ENCODE measurements at places on chromosomes 12 and 14.

DNA sequence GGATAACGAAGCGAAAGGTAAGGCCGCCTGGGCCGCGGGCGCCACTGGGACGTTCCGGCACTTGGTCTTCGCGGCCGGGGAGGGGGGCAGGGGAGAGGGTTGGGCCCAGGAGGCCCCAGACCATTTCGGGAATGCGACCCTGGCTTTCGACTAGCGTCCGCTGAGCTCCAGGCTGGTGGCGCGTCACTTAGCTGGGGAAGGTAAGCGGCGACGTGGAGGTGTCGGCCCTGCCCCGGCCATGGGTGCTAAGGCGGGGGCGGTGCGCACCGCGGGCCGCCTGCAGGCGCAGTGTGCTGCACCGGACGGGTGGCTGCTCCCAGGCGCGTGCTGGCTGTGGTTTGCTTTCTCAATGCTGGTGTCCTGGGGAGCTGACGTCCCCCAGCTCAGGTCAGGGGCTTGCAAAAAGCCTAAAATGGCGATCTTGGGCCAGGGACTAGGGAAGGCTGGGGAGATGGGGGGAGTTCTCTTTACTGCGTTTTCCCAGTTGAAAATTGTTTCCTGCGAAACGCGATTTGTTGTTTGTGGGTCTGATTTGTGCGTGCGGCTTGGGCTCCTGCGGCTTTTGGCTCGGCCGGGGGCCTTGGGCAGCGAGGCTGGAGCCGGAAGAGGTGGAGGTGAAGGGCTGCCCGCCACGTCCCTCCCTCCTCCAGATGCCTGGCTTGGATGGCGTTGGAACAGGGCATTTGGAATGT lies 1.2 kb downstream of the HOXC10 start:
- no peak for DNase-seq

- peak; percentile 72 for DNase-seq
These were observed 13.7 kb downstream of the COA8 start for GRCh38 chr14:103576371-103577024.

DNA sequence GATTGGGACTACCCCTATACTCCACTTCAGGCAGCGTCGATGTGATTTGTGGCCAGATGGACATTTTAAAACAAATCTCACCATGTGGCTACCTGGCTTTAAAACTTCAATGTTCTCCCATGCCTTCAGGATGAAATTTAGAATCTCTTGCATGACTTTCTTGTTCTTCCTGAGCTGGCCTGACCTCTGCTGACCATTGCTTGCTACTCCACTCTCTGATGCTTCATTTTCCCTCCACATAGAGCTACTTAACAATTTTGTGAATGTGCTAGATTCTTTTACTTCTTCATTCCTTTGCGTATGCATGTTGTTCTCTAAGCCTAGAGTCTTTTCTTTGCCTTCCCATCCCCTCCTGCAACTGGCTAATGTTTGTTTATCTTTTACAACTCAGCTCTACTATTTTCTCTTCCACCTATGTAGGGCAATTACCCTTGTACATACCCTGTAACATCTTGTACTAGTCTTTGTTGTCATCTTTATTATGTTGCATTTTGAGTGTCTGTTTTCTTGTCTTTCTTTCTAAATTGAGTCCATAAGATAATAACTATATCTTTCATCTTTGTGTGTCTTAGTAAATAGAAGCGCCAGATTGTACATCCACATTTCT lies 41.2 kb downstream of the YLPM1 start:
- DNase-seq = peak; percentile 81

- no peak for DNase-seq
These were observed 3.6 kb upstream of the EDDM3A start for GRCh38 chr14:20742132-20742531.

DNA sequence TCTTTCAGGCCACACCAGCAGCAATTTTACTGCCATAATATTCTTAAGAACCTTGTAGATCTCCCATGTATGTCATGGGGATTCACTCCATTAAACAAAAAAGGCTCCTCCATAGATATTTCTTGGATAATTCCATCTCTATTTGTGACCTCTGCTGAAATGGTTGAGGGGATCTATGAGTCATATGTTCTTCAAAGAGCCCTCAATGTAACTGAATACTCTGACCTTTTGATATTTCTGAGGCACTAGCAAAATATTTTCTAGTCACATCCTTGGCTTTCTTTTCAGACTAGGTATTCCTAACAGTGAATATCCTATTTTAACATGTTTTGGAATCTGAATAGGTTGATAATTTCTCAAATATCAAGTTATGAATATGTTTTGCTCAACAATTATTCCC lies 6.6 kb downstream of the NELL2 start:
- no peak for DNase-seq

- DNase-seq = peak; percentile 88
These were observed 289.2 kb downstream of the ADGRD1 start for GRCh38 chr12:131242741-131243496.

DNA sequence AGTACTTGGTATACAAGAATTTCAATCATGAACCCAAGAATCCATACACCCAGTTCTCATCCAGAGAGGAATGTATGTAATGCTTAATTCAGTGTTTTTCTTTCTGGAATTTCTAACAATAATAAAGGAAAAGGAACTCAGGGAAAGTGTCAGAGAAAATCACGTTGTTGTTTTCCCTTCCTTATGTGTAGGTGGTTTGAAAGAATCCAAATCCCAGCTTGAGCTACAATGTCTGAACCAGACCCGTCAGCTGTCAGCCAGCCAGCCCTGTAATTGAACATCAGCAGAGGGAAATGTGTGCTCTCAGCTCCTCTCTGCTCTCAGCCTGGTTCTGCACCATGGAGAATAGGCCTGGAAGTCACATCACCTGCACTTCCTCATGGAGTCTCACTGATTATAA lies 126.5 kb downstream of the TMEM30B start:
- DNase-seq = no peak

DNA sequence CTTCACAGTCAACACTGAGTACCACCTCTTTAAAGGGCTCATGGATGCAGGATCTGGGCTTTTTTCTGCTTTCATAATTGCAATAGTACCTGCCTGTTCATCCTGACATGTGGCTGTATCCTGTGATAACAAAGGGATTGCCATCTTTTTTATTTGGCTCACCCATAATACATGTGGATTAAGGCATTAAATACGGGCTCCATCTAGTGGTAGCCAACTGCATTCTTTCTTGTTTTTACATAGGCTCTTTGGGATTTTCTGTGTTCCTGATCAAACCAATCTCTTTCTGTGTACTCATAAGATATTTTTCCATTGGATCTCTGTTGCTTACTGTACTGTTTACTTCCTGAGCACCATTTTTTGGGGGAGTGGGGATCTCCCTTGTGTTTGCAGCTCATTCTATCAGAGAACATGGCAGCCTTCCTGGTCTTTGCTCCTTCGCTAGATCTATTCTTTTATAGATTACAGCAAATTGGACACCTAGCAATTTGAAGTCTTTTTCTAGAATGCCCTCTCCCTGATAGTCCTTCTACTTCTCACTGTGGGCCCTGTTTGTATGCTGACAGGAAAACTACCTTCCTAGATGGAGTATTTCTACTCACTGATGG lies 723.4 kb upstream of the MDGA2 start:
- peak; percentile 78 for DNase-seq
